ENCODE measurements at places on chromosomes 7 and 10.

GRCh38 chr10:122445904-122446303, 8.5 kb upstream of the ARMS2 start:
- DNase-seq: no peak

- DNase-seq: no peak
These were observed 6.4 kb upstream of the ORAI2 start for GRCh38 chr7:102427019-102427405.

- no peak for DNase-seq
These were observed 634.2 kb downstream of the ANKRD7 start for GRCh38 chr7:118858651-118859149.

- no peak for DNase-seq
These were observed 70.5 kb downstream of the TES start for GRCh38 chr7:116280803-116281202.

- no peak for DNase-seq
These were observed 38.9 kb upstream of the XPNPEP1 start for GRCh38 chr10:109962247-109962646.

GRCh38 chr7:55533050-55533728, 39.1 kb downstream of the VOPP1 start:
- no peak for DNase-seq

DNA sequence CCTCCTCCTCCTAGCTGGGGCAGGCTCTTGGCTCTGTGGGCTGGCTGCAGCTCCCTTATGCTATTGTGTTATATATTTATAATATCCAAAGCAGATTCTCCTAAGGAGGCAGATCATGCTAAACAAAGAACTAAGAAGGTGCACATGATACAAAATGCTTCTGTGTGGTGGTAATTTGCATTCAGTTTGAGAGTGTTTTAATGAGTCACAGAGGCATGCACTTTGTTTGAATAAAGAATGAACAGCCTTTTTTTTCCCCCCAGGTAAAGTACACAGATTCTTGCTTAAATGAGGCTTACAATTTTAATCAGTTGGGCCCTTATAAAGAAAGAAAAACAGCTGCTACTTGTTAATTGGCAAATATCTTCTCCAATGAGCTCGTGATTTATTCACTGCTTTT, 95.0 kb downstream of the FANK1 start:
- no peak for DNase-seq

- no peak for DNase-seq
These were observed 37.9 kb downstream of the CRCP start for GRCh38 chr7:66152371-66153191.

- DNase-seq: no peak
These were observed 9.1 kb downstream of the GOT1 start for GRCh38 chr10:99421233-99421739.

DNA sequence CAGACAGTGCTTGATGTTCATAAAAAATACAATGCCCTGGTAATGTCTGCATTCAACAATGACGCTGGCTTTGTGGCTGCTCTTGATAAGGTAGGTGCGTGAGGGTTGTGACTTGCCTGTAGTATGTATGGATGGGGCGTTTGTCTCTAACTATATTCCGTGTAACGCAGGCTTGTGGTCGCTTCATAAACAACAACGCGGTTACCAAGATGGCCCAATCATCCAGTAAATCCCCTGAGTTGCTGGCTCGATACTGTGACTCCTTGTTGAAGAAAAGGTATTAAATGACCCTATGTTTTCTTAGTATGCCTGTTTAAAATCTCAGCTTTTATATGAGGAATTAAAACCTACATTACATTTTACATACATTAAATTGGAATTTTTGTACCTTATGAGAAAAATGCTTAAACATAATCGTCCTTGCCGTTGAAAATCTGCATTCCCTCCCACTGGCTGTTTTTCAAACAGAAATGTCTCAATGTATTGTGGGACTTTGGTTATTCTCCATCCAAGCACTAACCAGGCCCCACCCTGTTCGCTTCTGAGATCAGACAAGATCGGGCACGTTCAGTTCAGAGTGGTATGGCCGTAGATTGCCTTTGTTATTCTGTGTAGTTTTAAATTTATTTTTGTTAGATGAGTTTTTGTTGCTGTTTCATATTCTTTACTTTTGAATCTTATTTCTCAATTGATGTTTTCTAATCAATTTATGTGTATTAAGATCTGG, 85.3 kb downstream of the CUL1 start:
- no peak for DNase-seq

DNA sequence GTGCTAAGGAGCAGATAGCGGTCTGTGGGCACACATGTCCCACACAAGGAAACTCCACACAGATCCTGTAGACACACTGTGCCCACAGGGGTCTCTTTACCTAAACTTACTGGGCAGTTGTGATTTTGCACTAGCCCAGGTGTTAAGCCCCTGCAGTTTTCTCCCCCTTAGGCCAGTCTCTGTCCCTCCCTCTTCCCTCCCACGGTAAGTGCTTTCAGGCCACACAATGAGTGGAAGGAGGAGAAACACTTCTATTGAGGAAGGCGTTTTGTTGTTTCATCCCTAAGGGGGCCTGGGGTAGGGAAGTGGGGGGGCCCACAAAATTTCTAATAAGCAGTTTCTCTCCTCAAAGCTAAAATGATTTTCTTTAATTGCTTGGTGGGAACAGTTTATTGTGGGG, 51.4 kb downstream of the FBXW4 start:
- no peak for DNase-seq

DNA sequence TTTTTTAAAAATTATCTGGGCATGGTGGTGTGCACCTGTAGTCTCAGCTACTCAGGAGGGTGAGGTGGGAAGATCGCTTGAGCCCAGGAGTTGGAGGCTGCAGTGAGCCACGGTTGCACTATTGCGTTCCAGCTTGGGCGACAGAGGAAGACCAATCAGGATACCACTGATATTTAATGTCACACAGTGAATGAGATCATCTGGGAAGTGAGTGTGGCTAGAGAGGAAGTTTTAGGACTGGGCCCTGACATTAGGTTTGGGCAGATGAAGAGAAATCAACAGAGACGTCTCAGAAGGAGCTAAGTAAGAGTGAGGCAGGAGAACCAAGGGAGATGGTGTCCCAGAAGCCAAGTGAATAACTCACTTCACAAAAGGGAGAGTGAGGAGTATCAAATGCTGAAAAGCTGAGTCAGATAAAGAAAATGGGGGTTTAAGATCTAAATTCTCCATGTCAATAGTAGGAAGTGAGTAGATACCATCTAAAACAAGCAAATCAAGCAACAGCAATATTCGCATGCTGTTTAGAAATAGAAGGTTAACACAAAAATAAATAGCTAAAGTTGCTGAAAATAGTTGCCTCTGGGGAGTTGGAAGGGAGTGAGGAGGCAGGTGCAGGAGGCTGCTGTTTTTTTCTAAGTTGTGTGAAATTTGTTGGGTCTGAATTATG, 11.5 kb downstream of the PILRA start:
- DNase-seq: no peak

DNA sequence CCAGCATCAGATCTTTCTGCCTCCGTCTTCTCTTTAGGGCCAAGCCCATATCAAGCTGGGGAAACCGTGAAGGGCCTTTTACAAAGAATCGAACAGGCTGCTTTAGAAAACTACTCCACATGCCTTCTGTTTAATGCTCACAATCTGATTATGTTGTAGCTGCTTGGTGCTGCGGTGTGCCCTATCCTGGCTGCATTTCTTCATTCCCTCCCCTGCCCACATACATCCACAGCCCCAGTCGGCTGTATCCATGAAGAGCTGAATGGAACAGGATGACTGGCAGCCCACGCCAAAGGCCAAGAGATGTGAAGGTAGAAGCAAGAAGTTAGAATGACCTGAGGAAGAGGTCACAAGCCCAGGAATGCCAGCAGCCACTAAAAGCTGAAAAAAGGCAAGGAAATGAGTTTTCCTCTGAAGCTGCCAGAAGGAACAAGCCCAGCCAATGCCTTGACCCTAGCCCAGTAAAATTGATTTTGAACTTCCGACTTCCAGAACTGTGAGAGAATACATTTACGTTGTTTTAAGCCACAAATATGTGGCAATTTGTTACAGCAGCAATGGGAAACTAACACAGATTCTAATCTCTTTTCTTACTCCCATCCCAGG, 22.2 kb downstream of the TAS2R41 start:
- no peak for DNase-seq

GRCh38 chr7:33771422-33771821, 133.9 kb upstream of the BMPER start:
- no peak for DNase-seq

DNA sequence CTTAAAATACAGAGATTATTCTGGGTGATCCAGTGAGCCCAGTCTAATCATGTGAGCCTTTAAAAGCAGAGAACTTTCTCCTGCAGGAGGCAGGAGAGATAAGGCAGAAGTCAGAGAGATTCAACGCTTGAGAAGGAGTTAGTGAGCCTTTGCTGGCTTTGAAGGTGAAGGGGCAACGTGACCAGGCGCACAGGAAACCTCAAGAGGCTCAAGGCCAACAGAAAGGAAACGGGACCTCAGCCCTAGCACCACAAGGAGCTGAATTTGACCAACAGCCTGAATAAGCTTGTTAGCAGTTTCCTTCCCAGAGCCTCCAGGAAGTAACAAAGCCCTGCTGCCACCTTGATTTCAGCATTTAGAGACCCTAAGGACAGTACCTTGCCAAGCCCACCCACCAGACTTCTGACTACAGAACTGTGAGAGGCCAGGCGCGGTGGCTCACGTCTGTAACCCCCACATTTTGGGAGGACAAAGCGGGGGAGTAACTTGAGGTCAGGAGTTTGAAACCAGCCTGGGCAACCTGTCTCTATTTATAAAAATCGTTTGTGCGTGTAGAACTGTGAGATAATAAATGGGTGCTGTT, 87.3 kb upstream of the KAT6B start:
- no peak for DNase-seq

DNA sequence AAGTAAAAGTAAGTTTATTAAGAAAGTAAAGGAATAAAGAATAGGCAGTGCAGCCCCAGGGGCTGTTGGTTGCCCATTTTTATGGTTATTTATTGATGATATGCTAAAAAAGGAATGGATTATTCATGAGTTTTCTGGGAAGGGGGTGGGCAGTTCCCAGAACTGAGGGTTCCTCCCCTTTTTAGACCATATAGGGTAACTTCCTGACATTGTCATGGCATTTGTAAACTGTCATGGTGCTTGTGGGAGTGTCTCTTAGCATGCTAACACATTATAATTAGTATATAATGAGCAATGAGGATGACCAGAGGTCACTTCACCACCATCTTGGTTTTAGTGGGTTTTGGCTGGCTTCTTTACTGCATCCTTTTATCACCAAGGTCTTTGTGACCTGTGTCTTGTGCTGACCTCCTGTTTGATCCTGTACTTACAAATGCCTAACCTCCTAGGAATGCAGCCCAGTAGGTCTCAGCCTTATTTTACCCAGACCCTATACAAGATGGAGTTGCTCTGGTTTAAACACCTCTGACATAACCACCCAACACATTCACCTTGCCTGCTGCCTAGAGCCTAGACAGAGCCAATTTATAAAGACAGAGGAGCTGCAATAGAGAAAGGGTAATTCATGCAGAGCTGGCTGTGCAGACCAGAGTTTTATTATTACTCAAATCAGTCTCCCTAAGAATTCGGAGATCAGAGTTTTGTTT, 10.9 kb upstream of the ERCC6 start:
- no peak for DNase-seq

DNA sequence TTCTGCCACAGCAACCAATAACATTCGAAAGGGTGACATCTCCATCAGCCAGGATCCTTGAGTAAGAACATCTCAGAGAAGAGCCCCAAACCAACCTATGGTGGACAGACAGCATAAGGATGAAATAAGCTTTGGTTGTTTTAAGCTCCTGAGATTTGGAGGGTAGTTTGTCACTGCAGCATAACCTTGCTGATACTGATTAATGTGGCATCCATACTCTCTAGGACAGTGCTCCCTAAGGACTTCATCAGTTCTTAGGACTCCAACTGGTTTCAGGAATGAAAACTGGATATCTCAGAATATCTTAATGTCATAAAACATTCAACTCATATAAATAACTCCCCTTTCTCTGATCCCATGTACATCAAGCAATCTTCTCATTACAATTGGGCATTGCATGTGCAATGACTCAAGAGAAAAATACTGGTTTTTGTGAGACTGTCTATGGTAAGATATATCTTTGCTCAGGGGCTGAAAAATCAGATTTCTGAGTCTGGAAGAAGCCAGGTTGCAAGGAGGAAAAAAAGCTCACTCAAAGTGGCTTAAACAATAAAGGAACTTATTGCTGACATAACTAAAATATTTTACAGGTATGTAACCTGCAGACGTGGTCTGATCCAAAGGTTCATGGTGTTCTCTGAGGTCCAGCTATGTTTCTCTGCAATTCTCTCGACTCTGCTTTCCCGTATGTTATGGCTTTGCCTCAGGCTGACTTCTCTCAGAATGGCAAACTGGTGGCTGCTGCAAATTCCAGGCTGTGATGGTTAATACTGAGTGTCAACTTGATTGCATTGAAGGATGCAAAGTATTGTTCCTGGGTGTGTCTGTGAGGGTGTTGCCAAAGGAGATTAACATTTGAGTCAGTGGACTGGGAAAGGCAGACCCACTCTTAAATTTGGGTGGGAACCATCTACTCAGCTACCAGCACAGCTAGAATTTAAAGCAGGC, 65.7 kb downstream of the RAB11FIP2 start:
- no peak for DNase-seq

- DNase-seq: no peak
These were observed 710.4 kb downstream of the TNS3 start for GRCh38 chr7:46871516-46871915.

DNA sequence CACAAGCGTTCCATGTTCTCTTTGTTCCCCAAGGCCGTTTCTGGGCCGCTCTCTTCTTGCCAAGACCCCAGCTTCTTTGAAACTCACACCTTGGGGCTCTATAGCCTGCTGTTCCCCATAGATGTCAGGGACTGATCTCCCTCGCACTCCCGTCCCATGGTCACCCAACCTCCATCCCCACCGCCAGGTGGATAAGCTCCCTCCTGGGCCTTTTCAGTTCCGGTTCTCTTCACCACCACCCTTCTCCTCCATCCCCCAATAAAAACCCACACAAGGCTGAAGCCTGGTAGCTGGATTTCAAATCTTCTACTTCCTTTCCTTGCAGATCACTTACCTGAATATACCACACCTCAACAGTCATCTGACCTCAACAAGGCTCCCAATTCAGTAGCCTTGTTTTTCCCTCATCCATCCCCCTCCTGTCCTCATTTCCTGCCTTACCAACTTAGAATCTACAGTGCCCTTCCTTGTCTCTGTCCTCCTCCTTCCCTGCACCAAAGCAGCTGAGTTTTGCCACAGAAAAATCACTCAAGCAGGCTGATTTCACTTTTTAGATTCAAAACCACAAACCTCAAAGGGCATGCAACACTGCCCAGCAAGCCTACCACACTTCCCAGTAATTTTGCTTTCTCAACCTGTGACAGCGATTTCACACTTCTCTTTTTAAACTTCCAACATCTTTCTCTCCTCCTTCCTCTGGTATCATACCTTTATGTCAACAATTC, 7.7 kb downstream of the SLC37A3 start:
- DNase-seq: no peak

Measured in NCI-H748 treated with DMSO at 0.1 percent for 48 hours (cell line).